ENCODE measurements at places on chromosomes 16 and 17. TPM values are rescaled to one million over a fixed set of nuclear protein-coding genes. Genes with fewer than 3 reads are reported as not detected.

- DNase-seq, result peak; percentile 30
Observed at GRCh38 chr16:4316864-4317531, 1.1 kb downstream of the GLIS2 start.

- no peak for DNase-seq
Observed at GRCh38 chr16:62974424-62974823, 938.2 kb upstream of the CDH8 start.

- no peak for DNase-seq
Observed at GRCh38 chr16:67383284-67383683, 10.0 kb downstream of the TPPP3 start.

DNA sequence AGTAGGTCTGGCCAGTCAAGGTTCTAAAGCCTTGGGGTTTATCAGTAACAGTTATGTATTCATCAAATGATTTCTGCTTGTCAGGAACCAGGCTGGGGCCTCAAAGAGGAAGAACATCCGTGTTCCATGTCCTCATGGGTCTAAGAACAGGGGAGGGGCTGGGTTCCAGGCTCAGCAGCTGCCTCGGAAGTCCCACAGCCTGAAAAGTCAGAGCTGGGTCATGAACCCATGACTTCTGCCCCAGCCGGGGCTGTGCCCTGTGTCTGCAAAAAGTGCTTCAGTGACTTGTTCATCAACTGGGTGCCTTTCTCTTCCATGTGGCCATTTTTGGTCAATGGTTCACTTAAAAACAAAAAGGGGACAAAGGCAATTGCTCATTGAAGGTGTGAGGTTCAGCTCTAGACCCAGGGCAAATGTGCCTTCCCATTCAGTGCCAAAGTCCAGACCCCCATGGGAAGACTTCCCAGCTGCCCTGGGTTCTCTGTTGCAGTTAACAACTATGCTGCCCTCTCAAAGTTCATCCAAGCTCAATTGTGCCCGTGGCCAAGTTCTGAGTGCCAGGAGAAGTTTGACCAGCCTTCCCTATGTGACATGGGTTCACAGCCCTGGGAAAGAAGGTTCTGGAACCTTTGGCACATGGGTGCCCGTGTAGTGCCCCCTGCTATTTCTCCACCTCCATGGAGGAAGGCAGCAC is 18.5 kb downstream of the TBKBP1 start:
- no peak for DNase-seq

DNA sequence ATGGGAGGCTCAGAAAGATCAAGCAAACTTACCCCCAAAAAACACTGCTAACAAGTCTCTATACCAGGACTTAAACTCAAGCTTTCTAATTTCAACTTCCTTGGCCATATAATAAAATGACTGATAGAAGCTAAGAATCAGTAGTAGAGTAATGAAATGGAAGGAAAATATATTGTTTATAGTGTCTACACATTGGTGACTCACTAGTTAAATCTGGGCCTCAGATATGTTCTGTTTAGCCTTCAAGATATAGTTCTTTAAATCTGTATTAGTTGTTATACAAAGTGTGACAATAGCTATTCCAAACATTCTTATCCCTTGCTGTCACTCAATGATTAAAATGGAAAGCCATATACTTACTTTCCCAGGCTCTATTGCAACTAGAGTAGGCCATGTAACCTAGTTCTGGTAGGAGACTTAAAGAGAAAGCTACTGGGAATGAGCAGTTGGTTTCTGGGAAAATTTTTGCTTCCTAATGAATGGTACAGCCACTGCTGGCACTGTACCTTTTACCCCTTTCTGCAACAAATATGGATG is 18.3 kb downstream of the SSH2 start:
- no peak for DNase-seq

DNA sequence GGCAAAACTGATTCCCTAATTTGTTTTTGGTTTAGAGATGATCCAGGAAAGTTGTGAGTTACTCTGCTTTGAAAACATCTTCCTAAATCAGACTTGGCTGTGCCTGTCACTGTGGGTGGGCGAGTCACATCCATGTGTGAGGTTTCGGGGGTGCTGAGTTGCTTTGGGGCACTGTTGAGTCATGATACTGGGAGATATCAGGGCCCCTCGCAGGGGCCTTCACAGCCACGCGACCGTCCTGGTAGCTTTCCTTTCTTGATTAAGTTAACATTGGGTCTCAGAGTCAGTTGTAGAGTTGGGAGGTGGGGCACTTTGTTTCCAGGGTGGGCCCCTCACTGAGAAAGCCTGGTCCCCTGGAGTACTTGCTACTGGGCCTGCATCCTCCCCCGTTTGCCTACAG is 58.3 kb upstream of the LGALS9 start:
- no peak for DNase-seq

DNA sequence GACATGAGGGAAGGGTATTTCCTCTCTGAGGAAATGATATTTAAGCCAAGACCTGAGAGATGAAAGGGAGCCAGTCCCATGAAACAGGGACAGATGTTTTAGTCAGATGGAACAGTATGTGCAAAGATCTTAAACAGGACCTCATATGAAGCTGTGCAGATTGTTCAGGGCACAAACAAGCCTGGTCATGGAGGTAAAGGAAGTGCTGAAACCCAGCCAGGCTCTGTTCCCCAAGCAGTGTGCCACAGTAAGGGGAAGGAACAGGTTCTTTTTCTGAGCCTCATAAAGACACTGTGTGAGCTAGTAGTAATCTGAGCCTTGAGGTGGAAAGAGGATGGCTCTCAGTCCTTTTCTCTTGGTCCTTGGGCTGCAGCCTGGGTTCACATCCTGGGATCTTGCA is 159.9 kb downstream of the ANKFN1 start:
- no peak for DNase-seq

DNA sequence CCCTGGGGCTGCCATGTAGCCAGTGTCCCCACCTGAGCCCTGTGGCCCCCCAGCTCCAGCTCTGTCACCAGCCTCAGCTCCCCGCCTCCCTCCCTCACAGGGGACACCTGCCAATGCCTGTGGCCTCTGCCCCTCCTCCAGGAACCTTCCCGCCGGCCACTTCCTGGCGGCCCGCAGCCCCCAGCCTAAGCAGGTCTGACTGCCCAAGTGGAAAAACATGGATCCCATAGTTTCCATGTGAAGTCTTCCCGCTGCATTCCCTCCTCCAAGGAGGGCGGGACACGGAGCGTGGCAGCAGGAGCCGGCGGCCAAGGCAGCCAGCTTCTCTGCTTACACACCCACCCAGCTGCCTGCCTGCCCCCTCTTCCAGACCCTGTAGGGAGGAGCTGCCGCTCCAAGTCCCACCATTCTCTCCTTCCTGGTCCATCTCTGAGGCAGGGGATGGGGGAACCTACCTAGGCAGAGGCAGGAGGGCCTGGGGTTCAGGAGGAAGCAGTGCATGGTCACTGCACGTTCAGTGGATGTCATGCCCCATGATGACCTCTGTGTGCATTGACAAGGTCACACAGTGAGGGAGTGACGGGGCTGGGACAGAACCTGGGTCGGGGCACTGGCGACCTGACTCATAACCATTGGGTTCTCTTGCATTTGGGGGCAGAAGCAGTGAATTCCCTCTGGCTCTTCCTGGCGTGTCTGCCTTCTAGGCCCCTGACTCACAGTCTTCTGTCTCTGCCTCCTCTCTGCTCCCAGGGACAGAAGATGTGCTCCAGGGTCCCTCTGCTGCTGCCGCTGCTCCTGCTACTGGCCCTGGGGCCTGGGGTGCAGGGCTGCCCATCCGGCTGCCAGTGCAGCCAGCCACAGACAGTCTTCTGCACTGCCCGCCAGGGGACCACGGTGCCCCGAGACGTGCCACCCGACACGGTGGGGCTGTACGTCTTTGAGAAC is 8.7 kb downstream of the VASN start:
- no peak for DNase-seq

GRCh38 chr17:34712481-34713195 is 133.3 kb downstream of the TMEM132E start:
- DNase-seq, result no peak

GRCh38 chr16:88591577-88592021 is 21.4 kb downstream of the ZC3H18 start:
- peak; percentile 35 for DNase-seq

DNA sequence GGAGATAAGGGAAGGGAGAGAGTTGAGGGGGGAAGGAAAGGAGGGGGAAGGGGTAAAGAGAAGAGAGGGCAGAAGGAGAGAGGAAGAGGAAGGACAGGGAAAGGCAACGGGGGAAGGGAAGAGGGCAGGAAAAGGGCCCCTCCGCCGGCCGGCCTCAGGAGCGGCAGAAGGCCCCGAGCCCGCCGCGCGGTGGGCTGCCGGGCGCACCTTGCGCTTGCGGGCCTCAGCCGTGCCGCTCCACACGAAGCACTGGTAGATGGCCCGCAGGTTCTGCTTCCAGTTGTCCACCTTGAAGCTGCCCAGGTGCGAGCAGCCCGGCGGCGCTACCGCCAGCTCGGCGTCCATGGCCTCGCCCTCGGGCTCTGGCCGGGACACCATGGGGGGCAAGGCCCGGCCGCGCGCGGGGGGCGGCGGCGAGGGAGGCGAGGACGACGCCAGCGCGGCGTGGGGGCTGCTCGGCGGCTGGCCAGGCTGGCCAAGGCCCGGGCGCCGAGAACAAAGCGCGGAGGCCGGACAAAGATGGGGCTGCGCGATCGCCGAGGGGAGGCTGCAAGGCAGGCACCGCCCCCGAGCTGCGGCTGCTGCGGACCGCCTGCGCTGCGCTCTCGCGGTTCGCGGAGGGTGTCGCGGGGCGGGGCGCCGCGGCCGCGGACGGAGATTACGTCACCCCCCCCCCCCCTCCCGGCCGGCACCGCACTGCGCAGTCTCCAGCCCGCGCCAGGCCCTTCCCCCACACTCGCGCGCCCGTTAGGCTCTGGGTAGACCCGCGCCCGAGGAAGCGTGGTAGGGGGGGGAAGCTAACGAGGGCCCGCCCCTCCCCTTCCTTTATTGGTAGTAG is at the start of gene USP22:
TSS of gene USP22 (minus strand) at position 554 of the 838 bp plus-strand sequence. CDS start at position 378, 176 bp downstream.
- no peak for DNase-seq

DNA sequence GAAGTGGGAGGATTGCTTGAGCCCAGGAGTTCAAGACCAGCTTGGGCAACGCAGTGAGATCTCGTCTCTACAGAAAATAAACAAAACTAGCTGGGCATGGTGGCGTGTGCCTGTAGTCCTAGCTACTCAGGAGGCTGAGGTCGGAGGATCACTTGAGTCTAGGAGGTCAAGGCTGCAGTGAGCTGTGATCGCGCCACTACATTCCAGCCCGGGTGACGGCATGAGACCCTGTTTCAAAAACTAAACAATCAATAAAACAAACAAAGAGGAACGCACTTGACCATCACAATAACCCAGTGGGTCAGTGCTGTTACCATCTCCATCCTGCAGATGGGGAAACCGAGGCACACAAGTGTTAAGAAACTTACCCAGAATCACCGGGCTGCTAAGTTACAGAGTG is 13.7 kb downstream of the ZNF500 start:
- DNase-seq, result no peak

DNA sequence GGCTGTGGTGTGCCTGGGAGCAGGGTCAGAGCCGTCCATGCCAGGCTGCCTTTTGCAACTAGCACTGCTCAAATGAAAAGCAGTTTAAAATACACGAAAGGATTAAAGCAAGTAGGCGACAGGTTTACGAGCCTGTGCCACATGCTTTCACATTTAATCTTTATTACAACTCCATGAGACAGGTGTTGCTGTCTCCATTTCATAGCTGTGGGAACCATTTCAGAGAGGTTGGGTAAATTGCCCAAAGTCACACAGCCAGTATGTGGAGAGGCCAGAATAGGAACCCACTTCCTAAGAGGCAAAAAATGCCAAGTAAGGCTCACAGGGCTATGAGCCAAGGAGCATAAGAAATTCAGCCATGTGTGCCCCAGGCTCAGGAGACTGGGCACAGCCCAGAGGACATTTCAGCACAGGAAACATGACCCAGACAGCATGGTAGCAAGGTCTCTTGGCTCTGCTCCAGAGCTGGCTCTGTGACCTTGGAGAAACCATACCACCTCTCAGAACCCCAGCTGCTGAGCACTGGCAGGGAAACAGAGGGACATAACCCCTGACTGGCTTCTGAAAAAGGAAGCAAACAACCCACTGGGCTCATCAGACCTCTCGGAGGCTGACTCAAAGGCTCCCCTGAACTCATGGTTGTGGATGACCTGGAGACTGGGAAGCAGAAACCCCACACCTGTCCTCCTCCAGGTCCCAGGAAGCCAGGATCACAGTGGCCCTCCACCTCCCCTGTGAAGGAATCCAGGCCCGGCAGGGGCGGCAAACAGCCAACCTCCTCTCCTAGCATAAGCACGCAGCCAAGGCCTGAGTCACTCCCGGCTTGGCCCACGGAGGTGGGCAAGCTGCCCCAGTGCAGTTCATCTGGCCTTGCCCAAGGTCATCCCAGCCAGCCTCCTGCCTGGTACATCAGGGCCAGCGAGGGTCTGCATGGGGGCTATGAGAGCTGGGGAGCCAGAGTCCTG is 40.3 kb upstream of the MRPS23 start:
- peak; percentile 69 for DNase-seq

- DNase-seq, result no peak
Observed at GRCh38 chr16:30151091-30151490, 28.1 kb upstream of the MAPK3 start.

The TNFRSF17 gene
- not detected for total RNA-seq

The TEKT1 gene
- total RNA-seq, result not detected

The BAIAP3 gene
- 13.1 TPM for total RNA-seq

The ABR gene
- total RNA-seq, result 286 TPM

The CACNG1 gene
- total RNA-seq, result not detected

The FOXJ1 gene
- 7.4 TPM for total RNA-seq

The TACO1 gene
- total RNA-seq, result 21.8 TPM

The CDR2L gene
- total RNA-seq, result 2.2 TPM

Measured in transverse colon (tissue), 4 donors.